ENCODE measurements at places on chromosomes 4 and X.

- DNase-seq = no peak
Measured at GRCh38 chr4:9904976-9905587, 116.2 kb downstream of the SLC2A9 start.

DNA sequence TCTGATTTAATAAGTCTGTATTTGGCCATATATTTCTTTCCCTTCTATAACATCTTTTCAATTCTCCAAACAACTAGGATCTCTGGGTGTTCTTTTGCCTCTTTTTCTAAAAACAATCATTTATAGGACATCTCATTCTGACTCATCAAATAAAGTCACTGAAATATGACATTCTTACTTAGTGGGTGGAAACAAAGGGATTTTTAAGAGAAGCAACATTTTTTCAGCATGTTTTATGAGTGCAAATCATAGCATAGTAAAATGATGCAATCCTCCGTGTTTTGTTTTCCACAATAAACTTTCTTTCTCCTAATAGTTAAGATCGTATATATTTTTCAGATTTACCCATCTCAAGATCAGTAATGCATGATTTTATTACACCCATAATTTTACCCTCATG is 179.8 kb downstream of the SPCS3 start:
- no peak for DNase-seq

DNA sequence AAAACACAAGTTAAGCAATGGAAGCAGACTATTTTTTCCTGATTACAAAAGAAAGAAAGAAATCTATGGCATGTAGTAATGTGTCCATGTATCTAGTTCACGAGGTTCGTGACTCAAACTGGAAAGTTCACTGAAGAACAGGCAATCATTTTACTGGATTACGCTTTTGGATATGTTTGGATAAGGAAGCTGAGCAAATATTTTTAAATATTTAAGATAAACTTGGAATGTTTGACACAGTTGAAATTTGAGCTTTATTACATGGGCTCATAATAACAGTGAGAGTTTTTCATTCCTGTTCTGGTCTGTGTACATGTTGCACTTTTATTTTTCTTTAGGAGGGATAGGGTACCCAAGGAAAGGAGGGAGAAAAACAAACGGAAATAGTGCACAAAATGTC is 244.2 kb upstream of the GK2 start:
- peak; percentile 58 for DNase-seq

GRCh38 chrX:68498044-68498507 is 775 bp upstream of the YIPF6 start:
- peak; percentile 19 for DNase-seq

Measured in HepG2 (cell line).